Stimulated activated CD4-positive, alpha-beta T cell treated with anti-CD3 and anti-CD28 coated beads, Interleukin-12 subunit alpha, Interleukin-12 subunit beta, amount 100 ng/mL, for 4 hours (primary cell): ENCODE measurements at places on chromosomes 1 and 21.

- no peak for DNase-seq
These were observed 1.6 kb upstream of the IFNGR2 start for GRCh38 chr21:33401630-33401992.

GRCh38 chr1:29269382-29269781 lies 33.1 kb downstream of the PTPRU start:
- no peak for DNase-seq

GRCh38 chr1:211588711-211589110 lies 9.8 kb upstream of the SLC30A1 start:
- DNase-seq, result no peak

DNA sequence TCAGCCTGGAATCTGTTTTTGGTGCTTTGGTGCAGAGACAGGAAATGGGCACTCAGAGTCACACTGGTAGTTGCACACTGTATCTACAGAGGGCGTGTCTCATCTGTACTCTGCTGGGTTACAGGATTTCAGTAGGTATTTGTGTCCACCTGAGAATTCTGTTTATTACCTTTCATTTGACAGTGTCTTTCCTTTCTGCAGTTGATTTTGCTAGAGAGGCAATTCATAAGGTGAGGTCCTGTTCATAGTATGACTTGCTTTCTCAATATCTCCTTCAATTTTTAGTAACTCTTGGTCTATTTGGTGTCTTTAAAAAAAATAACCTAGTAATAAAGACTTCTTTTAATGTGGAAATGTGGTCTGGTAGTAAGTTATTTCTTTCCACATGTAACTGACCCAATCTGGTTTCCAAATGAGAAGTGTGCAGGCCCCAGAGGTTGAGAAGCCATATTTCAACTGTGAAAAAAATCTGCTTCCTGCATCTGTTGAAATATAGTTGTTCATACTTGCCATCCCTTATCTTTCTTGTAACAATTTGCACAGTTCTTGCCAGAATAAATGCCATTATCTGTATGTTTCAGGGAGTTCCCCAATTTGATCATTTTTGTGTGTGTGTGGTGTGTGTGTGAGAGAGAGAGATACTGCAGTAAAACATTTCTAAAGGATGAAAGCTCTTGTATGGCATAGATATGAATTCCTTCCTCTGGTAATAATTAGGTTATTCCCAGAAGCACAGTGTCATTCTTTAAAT lies 78.4 kb upstream of the DNAJC6 start:
- DNase-seq, result no peak

DNA sequence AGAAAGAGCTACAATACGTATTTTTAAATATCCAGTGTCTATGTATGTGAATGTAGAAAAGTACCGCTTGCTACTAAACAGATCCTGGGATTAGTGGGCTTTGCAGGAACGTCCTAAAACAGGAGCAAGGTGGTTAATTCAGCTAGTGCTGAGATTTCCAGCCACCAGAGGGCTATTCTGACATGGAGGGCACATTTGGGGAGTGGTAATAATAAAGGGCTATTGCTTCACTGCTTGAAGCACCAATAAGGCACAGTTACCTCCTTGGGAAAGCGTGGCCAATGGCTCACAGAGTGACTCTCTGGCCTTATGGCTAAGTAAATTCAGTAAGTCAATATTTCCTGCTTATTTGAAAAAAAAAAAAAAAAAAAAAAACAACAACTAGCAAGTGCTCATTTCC lies 152.4 kb downstream of the GABPA start:
- DNase-seq, result no peak
